ENCODE measurements at places on chromosomes 16 and 17.
A peak's percentile ranks its signal among the peaks of the same experiment; 100 is the strongest.

DNA sequence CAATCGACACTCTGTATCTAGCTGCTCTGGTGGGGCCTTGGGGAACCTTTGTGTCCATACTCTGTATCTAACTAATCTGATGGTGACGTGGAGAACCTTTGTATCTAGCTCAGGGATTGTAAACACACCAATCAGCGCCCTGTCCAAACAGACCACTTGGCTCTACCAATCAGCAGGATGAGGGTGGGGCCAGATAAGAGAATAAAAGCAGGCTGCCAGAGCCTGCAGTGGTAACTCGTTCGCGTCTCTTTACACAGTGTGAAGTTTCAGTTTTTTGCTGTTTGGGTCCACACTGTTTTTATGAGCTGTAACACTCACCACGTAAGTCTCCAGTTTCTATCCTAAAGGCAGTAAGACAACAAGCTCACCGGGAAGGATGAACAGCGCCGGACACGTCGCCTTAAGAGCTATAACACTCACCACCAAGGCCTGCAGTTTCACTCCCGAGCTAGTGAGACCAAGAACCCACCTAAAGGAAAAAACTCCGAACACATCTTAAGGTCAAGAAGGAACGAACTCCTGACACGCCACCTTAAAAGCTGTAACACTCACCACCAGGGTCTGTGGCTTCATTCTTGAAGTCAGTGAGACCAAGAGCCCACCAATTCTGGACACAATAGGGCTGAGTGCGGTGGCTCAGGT, 64.6 kb downstream of the KPNA2 start:
- DNase-seq: no peak

DNA sequence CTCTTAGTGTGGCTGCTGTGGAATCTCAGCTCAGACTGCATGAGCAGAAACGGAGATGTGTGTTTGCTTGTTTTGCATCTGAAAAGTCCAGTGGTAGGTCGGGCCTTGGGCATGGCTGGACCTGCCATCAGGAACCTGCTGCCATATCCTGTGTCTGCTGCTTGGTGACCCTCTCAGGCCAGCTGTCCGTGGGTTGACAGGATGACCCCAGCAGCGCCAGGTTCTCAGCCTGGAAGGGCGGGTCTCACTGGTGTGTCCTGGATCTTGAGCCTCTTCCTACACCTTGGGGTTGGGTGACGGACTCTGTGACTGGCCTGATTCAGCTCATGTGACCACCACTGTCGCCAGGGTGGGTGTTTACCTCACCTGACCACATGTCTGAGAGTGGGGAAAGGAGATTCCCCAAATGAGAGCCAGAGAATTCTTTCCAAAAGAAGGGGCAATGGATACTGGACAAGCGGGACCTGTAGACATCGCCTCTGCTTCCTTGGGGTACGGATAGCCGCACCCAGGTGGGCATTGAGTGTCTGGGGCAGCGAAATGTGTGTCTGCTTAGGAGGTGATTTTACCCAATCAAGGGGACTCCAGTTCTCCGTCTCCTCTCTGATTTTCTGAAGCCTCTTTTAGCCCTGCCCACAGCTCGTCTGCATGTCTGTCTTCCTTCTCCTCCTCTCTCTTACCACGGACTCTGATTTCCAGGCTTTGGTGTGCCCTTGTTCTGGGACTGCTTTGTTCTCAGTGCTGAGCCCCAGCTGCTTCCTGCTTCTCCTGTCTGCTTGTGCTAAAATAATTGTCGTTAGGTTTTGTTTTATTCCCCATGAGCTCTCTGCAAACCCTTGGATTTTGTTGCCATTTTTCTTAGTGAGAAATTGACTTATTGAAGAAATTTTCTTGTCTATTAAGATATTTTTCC, 399.7 kb downstream of the CPPED1 start:
- DNase-seq: no peak

DNA sequence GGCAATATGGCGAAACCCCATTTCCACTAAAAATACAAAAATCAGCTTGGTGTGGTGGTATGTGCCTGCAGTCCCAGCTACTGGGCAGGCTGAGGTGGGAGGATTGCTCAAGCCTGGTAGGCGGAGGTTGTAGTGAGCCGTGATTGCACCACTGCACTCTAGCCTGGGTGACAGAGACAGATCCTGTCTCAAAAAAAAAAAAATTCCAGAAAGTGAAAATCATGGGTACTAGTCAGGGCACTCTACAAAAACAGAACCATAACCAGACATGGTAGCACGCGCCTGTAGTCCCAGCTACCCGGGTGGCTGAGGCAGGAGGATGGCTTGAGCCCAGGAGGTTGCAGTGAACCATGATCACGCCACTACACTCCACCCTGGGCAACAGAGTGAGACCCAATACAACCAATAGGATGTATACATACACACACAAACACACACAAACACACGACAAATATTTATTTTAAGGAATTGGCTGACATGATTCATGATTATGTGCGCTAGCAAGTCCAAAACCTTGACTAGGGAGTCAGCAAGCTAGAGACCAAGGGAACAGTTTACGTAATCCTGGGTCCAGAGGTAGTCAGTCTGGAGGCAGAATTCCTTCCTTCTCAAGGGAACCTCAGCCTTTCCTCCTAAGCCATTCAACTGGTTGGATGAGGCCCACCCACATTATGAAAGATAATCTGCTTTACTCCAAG, 11.6 kb upstream of the GP1BA start:
- no peak for DNase-seq

GRCh38 chr16:4852221-4852872, 5.1 kb downstream of the UBN1 start:
- DNase-seq: no peak

DNA sequence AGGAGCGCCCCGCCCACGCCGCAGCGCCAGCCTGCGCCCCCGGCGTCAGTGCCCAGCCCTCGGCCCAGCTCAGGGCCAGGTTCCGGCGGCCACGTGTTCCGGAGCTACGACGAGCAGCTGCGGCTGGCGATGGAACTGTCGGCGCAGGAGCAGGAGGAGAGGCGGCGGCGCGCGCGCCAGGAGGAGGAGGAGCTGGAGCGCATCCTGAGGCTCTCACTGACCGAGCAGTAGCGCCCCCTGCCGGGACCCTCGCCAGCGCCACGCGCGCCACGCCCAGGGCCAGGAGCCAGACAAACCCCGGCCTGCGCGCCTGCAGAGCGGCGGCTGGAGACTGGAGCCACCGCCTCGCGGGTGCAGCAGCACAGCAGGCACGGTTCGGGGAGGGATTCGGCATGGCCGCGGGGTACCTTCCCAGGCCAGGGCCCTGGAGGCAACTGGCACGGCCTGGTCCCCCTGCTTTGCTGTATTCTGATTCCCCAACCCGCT, 9.3 kb downstream of the CORO6 start:
- DNase-seq: peak; percentile 90

- no peak for DNase-seq
Measured at GRCh38 chr17:14304773-14305517, 4.1 kb downstream of the HS3ST3B1 start.

DNA sequence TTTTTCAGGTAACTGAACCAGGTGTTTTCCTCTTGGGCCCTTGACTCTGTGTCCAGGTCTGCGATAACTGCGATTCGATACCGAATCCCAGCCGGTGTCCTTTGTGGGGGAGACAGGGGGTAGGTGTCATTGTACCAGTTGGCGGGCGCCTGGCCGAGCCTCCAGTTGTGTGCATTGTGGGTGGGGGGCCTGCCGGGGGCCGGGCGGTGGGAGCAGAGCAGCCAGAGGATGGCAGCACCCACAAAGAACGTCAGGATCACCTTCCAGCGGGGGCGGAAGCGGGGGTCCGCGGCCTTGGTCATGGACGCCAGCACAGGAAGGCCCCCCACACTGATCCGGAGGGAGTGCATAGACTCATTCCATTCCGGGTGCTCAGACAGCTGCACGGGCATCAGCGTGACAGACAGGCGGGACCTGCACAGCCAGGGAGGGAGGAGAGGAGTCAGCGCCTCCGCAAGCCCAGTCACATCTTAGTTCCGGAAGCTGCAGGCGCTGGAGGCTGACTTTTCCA, 12.3 kb downstream of the CANT1 start:
- no peak for DNase-seq
